ENCODE measurements at places on chromosomes 11 and 22.

- DNase-seq = no peak
Observed at GRCh38 chr22:50248196-50249081, 2.6 kb downstream of the HDAC10 start.

GRCh38 chr11:128828350-128828749 is 38.7 kb downstream of the KCNJ1 start:
- DNase-seq = no peak

DNA sequence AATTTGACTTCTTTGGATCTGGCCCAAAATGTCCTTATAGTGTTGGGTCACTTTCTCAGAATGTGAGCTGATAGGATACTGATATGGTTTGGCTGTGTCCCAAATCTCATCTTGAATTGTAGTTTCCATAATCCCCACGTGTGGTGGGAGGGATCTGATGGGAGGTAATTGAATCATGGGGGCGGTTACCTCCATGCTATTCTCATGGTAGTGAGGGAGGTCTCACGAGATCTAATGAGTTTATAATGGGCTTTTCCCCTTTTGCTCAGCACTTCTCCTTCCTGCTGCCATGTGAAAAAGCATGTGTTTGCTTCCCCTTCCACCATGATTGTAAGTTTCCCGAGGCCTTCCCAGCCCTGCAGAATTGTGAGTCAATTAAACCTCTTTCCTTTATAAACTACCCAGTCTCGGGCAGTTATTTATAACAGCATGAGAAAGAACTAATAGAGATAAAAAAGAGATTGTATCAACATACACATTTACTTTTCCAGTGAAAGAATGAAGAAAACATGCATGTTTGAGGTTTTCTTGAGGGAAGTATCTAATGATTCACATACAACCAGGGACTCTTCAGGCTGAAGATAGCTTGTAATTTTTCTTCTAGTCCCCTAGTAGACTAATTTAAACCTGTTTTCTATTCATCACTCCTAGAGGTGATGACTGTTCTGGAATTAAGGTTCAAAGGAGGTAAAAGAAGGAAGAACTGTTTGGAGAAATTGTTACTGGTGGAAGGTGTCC is 17.3 kb upstream of the CSTF3 start:
- no peak for DNase-seq

DNA sequence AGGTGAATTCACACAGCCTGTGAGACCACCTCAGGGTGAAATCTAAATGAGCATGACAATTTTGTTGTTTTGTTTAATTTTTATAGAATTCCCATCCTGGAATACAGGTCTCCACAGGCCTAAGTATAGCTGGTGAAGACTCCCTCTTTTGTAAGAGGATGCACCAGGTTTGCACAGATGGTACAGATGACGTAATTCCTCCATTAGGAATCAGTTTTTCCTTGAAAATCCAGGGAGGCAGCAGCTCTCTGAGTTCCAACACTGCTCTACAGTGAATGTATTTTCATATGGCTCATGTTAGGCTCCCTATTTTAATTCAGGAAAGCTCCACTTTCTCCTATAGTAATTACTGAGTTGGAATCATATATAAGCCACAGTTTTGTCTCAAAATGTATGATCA is 47.2 kb downstream of the USP28 start:
- DNase-seq = no peak

- DNase-seq = no peak
Observed at GRCh38 chr11:72598466-72598865, 75.8 kb downstream of the PDE2A start.

Measured in T-helper 2 cell treated with Interferon-gamma antibody and Interleukin-4, amounts not matched to agents 5 μg/mL and 100 μg/mL, for 36 hours (primary cell).